Muscle of leg (tissue), 16 donors: ENCODE measurements at places on chromosomes 4 and X. TPM values are rescaled to one million over a fixed set of nuclear protein-coding genes. Genes with fewer than 3 reads are reported as not detected.
A peak's percentile ranks its signal among the peaks of the same experiment; 100 is the strongest.

- no peaks in the 10 kb centered on the region for H3K36me3 ChIP-seq
- H3K27ac ChIP-seq: no peak overlapping the region
- H3K4me3 ChIP-seq: no peak overlapping the region
- H3K27me3 ChIP-seq: no peaks in the 10 kb centered on the region
Measured at GRCh38 chr4:38400946-38401345, 263.1 kb upstream of the KLF3 start.

Gene ATOH1
- polyA plus RNA-seq: not detected

Gene ARMCX1
- polyA plus RNA-seq: 78.5 TPM

Gene HS6ST2
- polyA plus RNA-seq: 32.4 TPM

DNA sequence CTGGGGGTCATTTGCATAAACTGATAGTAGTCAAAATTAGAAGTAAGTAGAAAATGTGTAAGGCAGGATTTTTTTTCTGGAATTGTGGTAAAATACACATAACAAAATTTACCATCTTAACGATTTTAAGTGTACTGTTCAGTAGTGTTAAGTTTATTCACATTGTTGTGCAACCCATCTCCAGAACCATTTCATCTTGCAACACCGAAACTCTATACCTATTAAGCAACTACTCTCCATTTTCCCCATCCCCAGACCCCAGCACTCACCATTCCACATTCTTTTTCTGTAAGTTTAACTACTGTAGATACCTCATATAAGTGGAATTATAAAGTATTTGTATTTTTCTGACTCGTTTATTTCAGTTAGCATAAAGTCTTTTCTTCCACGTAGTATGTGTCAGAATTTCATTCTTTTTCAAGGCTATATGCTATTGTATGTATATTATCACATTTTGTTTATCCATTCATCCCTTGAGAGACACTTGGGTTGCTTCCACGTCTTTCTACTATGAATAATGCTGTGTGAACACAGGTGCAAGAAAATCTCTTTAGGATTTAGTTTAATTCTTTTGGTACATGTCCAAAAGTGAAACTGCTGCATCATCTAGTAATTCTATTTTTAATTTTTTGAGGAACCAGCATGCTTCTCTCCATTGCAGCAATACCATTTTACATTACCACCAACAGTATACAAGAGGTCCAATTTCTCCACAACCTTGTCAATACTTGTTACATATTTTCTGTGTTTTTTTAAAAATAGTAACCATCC, 39.1 kb upstream of the NSUN7 start:
- no peak overlapping the region for H3K4me3 ChIP-seq
- DNase-seq: peak; percentile 50
- H3K27ac ChIP-seq: no peak overlapping the region
- no peaks in the 10 kb centered on the region for H3K4me1 ChIP-seq

DNA sequence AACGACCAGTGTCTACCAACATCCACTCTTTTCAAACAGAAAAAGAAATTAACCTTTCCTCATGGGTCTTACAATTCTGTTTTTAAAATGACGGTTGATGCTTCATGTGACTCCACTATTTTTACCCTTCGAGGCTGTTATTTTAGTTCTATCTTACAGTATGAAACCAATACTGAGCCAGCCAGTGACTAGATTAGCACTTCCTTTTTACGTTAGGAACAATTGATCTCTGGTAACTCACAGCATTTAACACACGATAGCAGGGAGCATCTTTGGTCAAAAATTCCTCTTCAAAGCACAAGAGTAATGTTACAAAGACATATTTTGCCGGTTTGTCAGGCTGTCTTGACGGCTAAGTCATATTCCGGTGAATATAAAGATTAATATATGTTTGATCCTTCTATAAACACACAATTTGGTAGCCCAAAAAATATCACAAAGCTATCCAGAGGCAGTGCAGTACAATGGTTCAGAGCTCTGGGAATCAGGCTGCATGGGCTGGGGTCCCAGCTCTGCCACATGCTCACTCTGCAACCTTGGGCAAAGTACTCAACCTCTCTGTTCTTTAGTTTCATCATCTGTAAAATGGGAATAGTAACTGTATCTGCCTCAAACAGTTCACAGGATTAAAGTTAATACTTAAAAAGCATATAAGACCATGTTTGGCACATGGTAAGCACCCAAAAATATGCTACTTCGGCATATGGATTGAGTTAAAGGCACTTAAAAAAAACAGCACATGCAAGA, 62.9 kb upstream of the TXK start:
- no peaks in the 10 kb centered on the region for H3K27me3 ChIP-seq
- DNase-seq: no peak
- no peaks in the 10 kb centered on the region for H3K36me3 ChIP-seq
- H3K27ac ChIP-seq: no peak overlapping the region

- peak; percentile 39 for DNase-seq
- H3K4me1 ChIP-seq: no peaks in the 10 kb centered on the region
- H3K27ac ChIP-seq: no peak overlapping the region
Measured at GRCh38 chrX:154840856-154841255, 6.4 kb upstream of the SMIM9 start.

DNA sequence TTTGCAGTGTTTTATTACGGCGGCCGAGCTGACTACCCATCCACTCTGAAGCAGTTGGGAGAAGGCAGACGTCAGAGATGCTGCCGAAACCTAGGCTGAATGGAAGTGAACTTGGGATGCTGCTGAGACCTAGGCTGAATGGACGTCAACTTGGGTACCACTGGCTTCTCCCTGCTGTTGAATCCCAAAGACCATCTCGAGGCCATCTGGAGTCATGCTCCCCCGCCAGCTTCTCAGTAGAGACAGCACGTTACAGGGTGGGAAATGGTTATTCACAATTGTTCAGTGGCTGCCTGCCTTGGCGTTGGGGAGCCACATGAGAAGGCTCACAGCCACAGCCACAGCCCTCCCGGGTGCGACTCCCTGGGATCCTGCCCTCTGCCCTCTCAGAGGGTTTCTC, 40.9 kb downstream of the P2RY8 start:
- H3K4me3 ChIP-seq: no peak overlapping the region
- DNase-seq: no peak
- H3K27ac ChIP-seq: no peak overlapping the region

GRCh38 chr4:51831133-51831532, 11.8 kb upstream of the DCUN1D4 start:
- no peak overlapping the region for H3K27ac ChIP-seq
- DNase-seq: peak; percentile 54
- H3K27me3 ChIP-seq: no peaks in the 10 kb centered on the region
- no peaks in the 10 kb centered on the region for H3K36me3 ChIP-seq
- no peaks in the 10 kb centered on the region for H3K4me1 ChIP-seq
- H3K4me3 ChIP-seq: no peak overlapping the region

Gene SHROOM4
- 5.6 TPM for polyA plus RNA-seq

- peaks cover 20% of the 10 kb centered on the region for H3K4me1 ChIP-seq
- H3K4me3 ChIP-seq: no peak overlapping the region
- H3K27ac ChIP-seq: no peak overlapping the region
Measured at GRCh38 chrX:39841604-39842003, 256.2 kb downstream of the BCOR start.

GRCh38 chr4:169342159-169342860, 71.6 kb upstream of the SH3RF1 start:
- no peaks in the 10 kb centered on the region for H3K27me3 ChIP-seq
- peak; percentile 54 for DNase-seq
- H3K36me3 ChIP-seq: no peaks in the 10 kb centered on the region
- H3K4me1 ChIP-seq: peaks cover 36% of the 10 kb centered on the region
- H3K27ac ChIP-seq: peak overlapping the region; percentile 11
- H3K4me3 ChIP-seq: no peak overlapping the region

GRCh38 chrX:87663421-87663820, 145.8 kb downstream of the KLHL4 start:
- H3K36me3 ChIP-seq: no peaks in the 10 kb centered on the region
- H3K4me3 ChIP-seq: no peak overlapping the region
- H3K27me3 ChIP-seq: peaks cover 3% of the 10 kb centered on the region
- no peak overlapping the region for H3K27ac ChIP-seq
- H3K4me1 ChIP-seq: no peaks in the 10 kb centered on the region
- no peak for DNase-seq

DNA sequence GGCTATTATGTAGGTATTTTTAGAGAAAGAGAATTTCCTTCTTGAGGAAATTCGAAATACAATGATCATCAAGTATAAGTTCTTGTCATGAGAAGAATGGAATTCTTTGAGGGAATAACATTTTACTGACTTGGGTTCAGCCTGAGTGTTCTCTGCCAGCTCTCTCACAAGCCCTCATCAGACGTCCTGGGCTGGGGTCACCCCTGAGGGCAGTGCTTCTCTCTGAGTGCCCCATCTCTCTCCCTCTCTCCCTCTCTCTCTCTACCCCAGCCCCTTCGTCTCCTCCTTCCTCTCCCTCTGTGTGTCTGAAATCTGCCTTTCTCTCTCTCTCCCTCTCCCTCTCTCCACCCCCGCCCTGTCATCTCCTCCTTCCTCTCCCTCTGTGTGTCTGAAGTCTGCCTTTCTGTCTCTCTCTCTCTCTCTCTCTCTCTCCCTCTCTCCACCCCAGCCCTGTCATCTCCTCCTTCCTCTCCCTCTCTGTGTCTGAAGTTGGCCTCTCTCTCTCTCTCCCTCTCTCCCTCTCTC, 241.7 kb upstream of the PSAPL1 start:
- peaks cover 2% of the 10 kb centered on the region for H3K27me3 ChIP-seq
- no peak for DNase-seq
- no peak overlapping the region for H3K4me3 ChIP-seq
- no peaks in the 10 kb centered on the region for H3K36me3 ChIP-seq

DNA sequence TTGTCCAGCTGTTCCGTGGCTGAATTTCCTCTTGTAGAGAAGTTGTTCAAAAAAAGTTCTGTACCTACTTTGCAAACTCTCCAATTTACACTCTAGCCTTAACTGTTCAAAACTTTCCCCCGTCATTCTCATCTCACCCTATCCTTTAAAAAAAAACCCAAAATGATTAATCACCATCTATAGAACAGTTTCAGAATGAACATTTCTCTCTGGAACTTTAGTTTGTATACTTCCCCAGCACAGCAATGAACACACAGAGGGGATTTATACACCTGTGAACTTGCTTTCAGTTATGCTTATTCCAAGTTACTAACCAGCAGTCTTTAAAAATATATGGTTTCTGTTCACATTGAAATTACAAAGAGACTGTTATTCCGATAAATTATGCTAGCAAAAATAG, 1.2 kb downstream of the GEMIN8 start:
- no peak for DNase-seq
- no peak overlapping the region for H3K4me3 ChIP-seq
- H3K27ac ChIP-seq: no peak overlapping the region
- H3K4me1 ChIP-seq: peaks cover 6% of the 10 kb centered on the region
- peaks cover 27% of the 10 kb centered on the region for H3K27me3 ChIP-seq
